ENCODE measurements at places on chromosomes 11 and 22.

- no peak for DNase-seq
These were observed 11.1 kb downstream of the C11orf91 start for GRCh38 chr11:33689501-33689900.

- no peak for DNase-seq
These were observed 88.6 kb downstream of the SNX19 start for GRCh38 chr11:130827451-130828377.

- DNase-seq: no peak
These were observed 4.5 kb downstream of the TMPRSS4 start for GRCh38 chr11:118081241-118081958.

GRCh38 chr22:19290400-19291217, 910 bp downstream of the CLTCL1 start:
- no peak for DNase-seq

DNA sequence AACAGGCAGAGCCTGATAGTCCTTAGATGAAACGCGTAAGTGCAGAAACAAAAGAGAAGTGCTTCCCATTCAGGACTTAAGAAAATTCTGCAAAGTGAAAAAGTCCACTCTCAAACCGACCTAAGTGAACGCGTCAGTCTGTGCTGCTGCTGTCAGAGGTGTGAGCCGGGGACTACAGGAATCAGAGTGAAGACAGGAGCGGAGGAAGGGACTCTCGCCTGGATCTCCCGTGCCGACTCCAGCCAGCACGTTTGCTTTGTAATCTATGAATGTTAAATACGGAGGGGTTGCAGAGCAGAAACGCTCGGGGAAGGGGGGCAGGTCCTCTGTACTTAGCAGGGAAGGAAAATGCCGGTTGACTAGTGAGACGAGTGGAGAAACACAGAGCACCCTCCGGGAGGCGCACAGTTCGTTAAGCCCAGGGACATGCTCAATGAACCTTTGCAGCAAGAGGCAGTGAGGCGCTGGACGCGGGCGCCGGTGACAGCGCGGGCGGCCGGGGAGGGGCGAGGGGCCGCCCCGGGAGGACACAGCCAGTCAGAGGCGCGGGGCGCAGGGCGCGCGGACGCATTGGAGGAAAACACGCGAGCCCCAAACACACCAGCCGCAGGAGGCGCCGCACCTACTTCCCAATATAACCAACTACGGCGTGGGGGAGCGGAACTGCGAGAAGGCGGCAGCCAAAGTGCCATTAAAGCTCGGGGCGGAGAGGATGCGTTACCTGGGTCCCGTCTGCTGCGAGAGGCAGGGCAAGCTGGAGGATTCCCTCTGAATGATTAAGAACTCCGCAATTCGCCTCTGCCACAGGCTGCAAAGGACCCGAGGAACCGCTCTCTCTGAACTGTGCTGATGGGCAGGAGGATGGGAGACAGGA, at the start of gene CNTN5:
Gene CNTN5, plus strand, starts transcription at position 598 of the 874 bp plus-strand sequence.
- peak; percentile 50 for DNase-seq

GRCh38 chr11:66335531-66336233, 552 bp downstream of the RIN1 start:
- DNase-seq: no peak

DNA sequence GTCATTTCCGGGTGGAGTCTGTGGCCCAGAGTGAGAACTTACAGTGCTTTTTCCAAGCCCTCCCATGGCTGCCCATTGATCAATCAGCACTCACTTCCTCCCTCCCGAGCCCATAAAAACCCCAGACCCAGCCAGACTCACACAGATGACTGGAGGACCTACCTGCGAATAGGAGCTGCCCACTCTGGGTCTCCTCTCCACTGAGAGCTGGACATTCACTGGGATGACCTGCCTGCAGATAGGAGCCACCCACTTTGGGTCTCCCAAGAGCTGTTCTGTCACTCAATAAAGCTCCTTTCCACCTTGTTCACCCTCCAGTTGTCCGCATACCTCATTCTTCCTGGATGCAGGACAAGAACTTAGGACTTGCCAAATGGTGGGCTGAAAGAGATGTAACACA, 56.0 kb upstream of the B3GNT6 start:
- no peak for DNase-seq
